Epithelial cell of proximal tubule (primary cell): ENCODE measurements at places on chromosomes 12 and 14.

DNA sequence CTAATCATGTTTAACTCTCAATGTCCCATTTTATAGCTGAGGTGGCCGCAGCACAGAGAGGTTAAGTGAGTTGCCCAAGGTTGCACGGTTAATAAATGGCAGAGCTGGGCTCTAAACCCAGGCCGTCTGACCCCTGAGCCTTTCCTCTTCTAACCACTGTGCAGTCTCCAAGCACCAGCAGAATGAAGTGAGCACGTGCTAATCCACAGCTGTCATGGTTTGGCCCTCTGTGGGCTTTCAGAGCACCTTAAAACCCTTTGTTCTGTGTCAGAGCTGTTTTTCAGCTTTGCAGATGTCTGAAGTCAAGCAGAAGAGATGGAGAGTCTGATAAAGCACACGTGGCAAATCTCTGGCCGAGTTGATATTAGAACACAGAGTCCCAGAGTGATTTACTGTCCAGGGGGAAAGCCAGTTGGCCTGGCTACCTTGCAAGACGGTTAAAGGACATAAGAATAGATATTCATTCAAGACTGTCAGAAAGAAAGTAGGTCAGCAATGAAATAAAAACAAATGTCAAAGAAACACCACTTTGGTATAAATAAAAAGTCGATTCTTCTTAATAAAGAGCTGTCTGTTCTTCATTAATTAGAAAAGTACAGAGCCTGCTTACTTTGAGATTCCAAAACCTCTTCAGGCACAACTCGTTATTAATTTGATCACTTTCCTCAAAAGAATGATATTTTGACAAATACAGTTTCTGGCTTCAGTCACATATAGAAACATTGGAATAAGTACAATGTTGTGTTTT is 107.3 kb downstream of the CRADD start:
- no peak for DNase-seq

DNA sequence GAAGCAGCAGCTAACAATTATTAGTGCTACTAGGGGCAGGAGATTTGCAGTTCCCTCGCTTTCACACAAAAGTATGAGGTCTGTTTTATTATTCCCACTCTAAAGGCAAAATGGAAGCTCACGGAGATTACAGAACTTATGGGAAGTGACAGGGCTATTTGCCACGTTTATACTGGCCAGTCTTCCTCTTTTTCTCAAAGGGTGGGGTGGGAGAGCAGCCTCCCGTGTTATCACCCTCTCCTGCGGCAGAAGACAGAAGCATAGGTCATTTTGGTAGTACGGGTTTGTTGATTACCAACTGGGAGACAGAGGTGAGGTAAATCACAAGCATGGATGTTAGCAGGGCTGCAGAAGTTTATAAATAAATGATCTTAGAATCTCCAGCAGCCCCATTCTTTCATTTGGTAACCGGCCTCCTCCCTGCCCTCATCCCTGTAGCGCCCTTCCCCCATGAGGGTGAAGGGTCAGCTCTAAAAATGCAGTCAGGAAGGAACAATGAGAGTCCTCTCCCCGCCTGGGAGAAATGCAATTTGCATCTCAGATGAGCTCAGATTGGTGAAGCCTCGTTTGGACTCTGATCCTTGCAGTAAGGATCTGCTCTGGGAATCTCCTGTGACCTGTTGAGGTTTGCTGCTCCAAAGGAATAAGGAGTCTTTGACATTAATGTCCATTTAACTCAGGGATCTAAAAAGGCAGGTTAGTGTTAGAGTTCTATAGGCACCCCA is 44.7 kb upstream of the SINHCAF start:
- DNase-seq: peak; percentile 30

GRCh38 chr12:56633468-56634241 is 3.5 kb upstream of the BAZ2A start:
- DNase-seq: no peak

DNA sequence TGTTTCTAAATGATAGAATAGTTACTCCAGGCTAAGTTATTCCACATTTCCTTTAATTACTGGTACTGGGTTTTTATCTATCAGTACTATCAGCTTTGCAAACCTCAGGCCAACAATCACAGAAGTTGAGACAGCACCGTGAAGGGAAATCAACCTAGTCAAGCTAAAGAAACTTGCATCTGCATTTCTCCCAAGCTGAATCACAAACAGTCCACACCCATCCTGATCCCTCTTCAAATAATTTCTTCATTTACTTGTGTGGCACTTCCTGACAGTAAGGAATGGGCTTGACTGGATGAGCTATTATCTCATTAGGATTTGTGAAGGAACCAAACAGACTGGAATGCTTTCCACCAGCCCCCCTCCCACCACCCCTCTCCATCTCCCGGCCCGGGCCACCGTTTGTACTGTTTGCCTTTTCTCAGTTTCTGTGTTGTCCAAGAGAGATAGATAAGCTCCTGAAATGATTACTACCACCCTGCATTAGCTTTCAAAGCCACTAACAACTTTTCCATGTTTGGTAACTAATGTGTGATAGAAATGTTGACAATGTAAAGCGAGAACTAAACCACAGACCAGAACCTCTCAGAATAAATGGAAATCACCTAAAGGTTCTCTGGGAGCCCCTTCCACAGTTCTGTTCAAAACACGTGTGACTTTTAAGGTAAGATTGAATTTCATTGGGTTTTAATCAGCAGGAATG is 236.3 kb downstream of the SLC25A21 start:
- no peak for DNase-seq

DNA sequence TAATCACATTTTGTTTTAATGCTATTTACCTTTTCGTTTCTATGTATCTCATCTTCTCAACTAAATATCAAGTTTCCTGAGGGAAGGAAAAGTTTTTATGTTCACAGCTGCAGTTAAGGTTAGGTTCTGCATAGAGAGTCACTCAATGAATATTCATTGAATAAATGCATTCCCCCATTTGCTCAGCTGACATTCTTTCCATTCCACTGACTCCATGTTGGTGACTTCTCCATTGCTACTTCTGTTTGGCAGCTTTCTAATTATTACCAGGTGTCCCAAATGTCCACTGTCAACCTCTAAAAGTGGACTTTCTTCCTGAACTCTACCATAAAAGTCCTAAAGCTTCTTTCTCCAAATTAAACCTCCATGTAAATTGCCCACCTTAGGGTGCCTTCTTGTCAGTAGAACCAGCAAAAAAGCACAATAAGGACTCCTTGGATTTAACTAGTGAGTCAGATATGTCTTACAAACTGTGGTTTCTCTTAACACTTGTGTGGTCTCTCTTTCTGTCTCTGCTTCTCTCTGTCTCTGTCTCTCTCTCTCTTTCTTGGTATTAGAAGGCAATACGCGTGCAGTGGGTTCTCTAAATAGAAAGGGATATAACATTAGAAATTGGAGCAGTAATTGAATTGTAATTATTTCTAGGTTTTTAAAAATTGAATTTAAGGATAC is 85.9 kb downstream of the TMEM117 start:
- DNase-seq: peak; percentile 9

GRCh38 chr14:33070475-33070874 is 131.8 kb downstream of the NPAS3 start:
- no peak for DNase-seq

DNA sequence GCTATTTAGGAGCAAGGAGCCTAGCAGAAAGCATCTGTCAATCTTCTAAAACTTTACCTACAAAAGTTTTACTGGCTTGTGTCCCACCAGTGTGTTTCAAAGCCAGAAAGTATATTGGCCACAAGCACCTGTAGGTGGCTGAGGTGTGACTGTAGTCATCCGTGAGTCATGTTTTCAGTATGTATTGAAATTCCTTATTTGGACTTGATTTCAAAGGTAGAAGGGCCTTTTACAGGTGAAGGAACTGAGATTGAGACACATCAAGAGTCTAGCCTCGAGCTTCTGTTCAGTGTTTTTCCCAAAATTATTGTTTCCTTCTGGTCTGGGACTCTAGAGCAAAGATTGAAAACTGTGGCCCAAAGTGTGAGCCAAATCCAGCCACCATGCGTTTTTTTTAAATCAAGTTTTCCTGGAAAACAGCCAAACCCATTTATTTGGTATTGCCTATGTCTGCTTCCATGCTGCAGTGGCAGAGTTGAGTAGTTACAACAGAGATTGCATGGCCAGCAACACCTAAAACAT is 195.3 kb upstream of the BCL2L14 start:
- no peak for DNase-seq

GRCh38 chr12:80419644-80420043 is 24.4 kb upstream of the PTPRQ start:
- no peak for DNase-seq

DNA sequence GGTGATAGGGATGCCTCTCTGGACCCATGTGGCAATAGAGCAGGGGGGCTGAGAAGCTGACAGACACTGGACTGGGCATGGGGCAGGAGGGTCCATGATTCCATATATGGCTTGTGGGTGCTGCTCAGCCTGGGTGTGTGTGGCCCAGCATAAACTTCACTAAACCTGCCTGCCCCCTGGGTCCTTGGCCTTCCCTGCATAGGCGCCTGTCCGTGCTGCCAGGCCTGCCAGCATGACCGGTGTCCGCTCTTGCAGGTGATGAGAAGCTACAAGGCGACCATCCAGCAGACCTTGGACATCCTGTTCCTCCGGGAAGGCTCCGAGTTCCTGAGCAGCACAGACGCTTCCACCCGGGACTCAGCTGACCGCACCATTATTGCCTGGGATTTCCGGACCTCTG is 61.6 kb downstream of the BEGAIN start:
- DNase-seq: no peak

GRCh38 chr14:99632410-99633035 is 12.4 kb upstream of the HHIPL1 start:
- no peak for DNase-seq

DNA sequence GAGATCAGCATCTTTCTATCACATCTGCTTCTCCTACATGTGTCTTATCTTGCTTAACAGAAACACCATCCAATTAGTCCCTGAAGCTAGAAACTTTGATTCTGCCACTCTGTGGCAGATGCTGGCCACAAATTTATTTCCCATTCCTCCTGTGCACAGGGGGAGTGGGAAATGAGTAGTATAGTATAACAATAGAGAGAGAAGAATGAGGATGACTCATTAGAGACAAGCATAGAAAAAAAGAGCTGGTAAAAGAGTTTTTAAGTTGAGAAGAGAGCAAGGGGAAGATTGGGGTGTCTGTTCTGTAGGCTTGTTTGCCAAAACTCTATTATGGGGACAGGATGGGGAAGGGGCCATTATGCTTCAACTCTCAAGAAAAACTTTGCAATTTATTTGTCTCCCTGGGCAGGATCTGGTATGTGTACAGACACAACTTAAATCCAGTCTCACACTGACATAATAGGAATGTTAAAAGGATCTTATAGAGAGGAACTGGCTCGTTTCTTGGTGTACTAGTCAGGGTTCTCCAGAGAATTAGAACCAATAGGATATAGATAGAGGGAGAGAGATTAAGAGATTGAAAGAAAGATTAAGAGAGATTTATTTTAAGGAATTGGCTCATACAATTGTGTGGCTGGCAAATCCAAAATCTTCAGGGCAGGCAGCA is 142.6 kb upstream of the CPSF6 start:
- no peak for DNase-seq

DNA sequence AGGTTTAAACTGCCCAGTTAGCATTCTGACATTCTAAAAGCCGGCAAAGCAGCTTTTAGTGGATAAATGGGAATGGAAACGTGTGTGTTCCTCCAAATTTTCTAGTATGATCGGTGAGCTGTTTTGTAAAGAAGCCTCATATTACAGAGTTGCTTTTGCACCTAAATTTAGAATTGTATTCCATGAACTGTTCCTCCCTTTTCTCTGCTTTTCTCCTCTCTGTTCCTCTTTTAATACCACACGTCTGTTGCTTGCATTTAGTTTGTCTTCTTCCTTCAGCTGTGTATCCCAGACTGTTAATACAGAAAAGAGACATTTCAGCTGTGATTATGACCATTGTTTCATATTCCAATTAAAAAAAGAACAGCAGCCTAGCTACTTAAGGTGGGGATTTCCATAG is 10.7 kb downstream of the DYRK2 start:
- no peak for DNase-seq

GRCh38 chr12:77766224-77766623 is 64.5 kb upstream of the NAV3 start:
- no peak for DNase-seq

- DNase-seq: no peak
Observed at GRCh38 chr12:26728205-26729050, 104.6 kb downstream of the ITPR2 start.

DNA sequence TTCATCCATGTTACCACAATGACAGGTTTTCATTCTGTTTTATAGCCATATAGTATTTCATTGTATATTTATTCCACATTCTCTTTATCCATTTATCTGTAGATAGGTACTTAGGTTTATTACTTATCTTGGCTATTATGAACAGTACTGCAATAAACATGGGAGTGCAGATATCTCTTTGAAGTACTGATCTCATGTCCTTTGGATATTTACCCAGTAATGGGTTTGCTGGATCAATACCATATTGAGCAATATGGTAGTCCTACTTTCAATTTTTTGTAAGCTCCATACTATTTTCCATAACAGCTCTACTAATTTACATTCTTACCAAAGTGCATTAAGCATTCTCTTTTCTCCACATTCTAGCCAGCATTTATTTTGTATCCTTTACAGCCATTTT is 235.8 kb upstream of the ALG10 start:
- no peak for DNase-seq

DNA sequence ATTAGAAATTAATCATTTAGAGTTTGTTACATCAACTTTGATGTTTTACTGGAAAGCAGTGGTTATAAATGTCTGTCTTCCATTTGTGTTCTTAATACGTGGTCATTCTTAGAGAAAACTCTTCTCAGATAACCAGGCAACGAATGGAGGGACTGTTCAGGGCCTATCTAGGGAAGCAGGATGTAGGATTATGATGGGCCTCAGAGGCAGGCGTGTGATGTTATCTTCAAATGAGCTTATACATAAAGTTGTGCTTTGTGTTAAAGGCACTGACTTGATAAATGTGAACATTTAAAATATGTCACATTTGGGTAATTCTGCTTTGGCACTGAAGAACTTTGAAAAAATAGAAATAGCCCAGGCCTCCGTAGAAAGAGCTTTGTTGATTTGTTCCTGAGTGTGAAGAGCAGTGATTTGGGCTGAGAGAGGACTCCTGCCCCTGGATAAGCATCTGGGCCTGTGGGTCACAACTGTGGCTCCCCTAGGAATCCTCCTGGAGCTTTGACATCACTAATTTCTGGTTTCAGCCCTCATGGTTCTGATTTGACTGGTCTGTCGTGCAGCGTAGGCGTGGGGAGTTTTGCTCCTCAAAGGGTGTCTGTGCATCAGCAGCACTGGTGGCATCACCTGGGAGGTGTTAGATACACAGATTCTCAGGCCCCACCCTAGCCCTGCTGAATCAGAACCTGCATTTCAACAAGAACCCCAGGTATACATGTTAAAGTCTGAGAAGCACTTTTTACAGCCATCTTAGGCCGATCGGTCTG is 55.4 kb downstream of the SAMD4A start:
- no peak for DNase-seq

GRCh38 chr12:46677749-46678148 is 148.0 kb downstream of the SLC38A4 start:
- DNase-seq: no peak

DNA sequence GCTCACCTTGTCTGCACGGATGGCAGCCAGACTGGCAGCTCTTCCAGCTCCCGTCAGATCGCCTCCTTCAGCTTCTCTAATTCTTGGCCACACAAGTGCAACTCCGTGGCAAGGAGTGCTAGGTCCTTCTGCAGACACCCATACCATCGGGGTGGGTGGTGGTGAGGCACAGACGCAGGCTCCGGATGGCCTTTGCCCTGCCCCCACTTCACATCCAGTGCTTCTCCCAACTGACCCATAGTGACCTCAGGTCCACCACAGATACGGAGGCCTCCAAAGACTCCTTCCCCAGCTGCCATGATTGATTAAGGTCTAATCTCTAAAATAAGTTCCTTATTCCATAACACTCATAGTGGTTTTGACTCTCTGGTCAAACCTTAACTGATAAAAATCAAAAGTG is 19.9 kb upstream of the CD27 start:
- no peak for DNase-seq
